ENCODE measurements at places on chromosomes 1 and 21.

DNA sequence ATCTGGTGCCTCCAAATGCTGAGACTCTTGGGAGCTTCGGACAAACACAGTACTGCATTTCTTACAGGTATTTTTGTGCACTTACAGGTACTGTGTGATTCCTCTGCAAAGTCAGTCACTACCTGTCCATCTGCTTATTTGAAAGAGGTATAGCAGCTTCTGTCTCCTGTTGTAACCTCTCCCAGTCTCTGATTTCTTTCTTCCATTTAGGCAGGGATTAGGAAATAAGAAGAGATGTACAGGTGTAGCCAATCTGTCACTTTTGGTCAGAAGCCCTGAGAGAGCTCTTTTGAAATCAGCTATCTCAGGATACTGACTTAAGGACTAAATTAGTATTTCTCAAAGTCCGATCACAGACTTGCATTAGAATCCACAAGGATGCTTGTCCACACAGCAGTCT lies 54.0 kb downstream of the AKT3 start:
- no peak for DNase-seq

- DNase-seq = no peak
These were observed 41.9 kb downstream of the HIVEP3 start for GRCh38 chr1:41876576-41877445.

- no peak for DNase-seq
These were observed 34.2 kb upstream of the PBX1 start for GRCh38 chr1:164524810-164525209.

DNA sequence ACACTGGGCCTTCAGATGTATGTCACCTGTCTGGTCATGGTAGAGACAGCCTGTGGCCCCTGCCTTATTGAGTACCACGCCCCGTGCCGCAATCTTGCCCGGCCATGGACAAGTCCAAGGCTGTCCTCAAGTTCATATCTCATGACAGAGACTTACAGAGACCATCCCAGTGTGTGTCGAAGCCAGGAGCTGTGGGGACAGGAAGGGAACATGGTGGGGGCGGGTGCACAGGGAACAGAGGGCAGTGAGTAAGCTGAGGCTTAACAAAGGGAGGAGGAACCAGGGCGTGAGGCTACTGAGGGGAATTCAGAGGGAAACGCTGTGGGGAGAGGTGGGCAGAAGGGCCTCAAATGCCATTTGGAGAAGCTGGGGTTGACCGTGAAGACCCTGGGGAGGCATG lies 75.8 kb downstream of the ALPL start:
- no peak for DNase-seq

GRCh38 chr1:147111381-147112130 lies 60.7 kb downstream of the PRKAB2 start:
- no peak for DNase-seq

DNA sequence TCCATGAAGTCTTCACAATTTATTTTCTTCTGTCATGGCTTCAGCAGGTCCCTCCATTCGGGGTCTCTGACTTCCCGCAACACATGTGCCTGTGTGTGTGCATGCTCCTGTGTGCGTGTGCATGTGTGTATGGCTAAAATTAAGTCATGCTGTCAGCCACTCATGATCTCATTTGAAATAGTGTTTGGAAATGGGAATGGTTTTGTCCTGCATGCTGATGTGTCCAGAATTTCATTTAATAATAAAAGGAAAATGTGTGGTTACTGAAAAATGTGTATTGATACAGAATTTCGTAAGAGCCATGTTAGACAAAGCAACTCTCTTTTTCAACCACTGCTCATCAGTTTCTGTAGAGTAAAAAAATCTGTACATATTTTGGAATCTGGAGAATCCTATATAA lies 123.8 kb upstream of the PRDX6 start:
- DNase-seq = no peak

DNA sequence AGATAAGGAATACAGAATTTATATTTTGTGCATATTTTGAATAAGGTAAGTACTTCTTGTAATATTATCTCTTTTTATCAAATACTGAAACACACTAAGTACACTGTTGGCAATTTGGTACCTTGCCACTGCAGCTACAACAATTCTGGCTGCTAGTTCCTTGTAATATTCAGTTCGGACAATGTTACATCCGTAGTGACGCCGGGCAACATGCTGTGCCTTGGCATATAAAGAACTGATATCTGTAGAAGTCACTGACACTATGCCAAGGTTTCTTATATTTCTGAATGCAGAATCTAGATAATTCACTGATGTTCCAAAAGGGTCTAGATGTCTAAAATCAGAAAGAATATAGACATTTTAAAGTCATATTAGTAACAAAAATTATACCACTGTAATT lies 17.5 kb downstream of the TRMT1L start:
- DNase-seq = no peak

DNA sequence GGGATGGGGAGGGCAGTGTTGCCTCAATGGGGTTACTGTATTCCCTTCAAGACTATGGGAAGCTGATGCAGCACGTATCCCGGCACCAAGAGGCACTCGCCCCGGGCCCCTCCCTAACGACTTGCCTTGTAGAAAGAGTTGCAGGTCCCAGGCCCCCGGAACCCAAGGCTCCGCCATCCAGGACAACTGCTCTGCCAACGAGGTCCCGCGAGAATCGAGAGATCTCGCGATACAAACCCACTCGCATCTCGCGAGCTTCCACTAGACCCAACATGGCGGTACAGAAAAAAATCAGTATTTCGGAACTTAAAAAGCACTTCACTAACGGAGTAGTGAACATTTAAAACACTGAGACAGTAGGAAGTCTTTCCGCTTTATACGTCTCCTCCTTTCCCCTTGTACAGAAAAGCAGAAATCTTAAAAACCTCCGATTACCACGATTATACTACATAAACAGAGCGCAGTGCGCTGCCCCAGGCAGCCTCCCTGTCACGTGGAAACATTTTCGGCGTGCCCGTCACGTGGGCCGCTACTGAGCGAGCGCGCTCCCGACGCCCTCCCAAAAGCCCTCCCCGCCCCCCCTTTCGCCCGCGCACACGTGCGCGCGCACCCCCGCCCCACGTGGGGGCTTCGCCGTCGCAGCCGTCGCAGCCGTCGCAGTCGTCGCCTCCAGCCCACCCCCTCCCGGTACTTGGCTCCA lies at the start of gene ZZZ3:
Gene ZZZ3 (minus strand): TSS at position 199 of the 700 bp plus-strand sequence. CDS start 49,304 bp downstream, outside the sequence.
- DNase-seq = peak; percentile 94

DNA sequence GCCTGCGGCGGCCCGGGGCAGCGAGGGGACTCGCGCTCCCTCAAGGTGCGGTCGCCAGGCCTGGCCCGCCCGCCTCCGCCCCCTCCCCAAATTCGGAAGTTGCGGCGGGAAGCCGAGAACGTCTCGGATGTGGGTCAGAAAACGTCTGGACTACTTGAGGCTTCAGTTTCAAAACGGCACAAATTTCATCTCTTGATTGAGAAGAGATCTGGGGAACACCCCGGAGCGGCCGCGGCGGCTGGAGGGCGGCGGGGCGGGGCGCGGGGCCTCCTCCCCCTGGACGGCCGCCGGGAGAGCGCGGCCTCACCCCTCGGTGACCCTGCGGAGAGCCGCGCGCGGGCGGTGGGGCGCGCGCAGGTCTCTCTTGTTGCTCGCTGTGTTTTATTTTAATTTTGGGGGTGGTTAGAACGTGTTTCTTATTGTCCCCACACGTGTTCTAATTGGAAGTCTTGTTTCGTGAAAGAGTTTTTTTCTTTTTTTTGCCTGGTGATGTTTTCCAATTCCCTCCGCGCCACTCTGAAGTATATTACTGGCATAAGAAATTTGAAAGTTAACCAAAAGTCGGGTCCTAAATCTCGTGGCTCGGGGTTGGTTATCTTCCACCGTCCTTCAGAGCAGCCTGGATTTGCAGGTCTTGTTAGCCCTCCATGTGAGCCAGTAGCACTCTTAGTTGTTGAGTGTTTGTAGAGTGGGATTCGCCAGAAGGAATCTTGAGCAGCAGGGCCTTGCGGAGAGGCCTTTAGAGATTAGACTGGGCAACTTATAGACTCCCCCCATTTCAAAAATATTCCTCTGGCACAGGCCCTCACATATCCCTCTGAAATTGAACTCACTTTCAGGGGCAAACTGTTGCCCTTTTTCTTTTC lies 749 bp downstream of the PCBP3 start:
- DNase-seq = no peak

- no peak for DNase-seq
These were observed 20.6 kb downstream of the RUNX3 start for GRCh38 chr1:24909388-24909898.

GRCh38 chr1:38047603-38048141 lies 1.1 kb upstream of the POU3F1 start:
- DNase-seq = no peak

- peak; percentile 38 for DNase-seq
These were observed 40.4 kb upstream of the EIF4G3 start for GRCh38 chr1:21216835-21217811.

All from HCT116 (cell line).